ENCODE measurements at places on chromosomes 4 and X.

GRCh38 chr4:76607846-76608245 is 172.8 kb downstream of the SHROOM3 start:
- no peak for DNase-seq

DNA sequence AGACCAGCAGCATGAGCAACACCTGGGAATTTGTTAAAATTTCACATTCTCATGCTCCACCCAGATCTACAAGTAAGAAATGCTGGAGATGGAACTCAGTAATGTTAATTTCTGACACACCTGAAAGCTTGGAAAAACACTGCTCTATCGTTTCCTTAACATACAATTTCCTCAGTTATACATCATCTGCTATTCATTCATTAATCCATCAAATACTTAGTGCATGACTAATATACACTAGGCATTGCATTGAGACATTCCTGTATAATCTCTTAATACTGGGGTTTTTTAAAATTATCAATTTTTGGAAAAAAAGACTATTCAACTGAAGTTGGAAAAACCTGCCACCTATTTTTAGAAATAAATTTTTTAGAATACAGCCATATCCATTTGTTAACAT is 106.1 kb downstream of the CHM start:
- DNase-seq: no peak

GRCh38 chr4:93147524-93148212 is 680.9 kb upstream of the ATOH1 start:
- no peak for DNase-seq

- no peak for DNase-seq
Observed at GRCh38 chrX:49176421-49177326, 5.0 kb downstream of the PLP2 start.

DNA sequence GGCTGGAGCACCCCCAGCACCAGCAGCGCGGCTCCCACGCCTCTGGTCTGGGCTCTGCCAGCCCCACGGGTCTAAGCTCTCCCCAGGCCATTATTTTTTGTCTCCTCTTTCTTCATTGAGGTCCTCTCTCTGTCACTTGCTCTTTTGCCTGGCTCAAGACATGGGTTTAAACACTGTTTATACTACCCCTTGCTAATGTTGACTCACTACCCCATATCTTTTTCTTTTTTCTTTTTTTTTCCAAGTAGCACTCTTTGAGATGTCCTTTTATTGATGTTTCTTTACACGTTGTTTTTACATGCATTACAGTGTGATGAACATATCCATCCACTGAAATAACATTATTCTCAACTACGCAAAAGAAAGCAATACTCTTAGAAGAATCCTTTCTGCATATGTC is 1.7 kb upstream of the ERVMER34-1 start:
- DNase-seq: no peak

GRCh38 chr4:83758285-83758684 is 222.4 kb downstream of the GPAT3 start:
- DNase-seq: no peak

Data from activated CD4-positive, alpha-beta T cell treated with anti-CD3 and anti-CD28 coated beads for 1 hour (primary cell).